ENCODE measurements at places on chromosomes 11 and 22.

GRCh38 chr11:96102664-96103078 lies 178.8 kb upstream of the MTMR2 start:
- DNase-seq: no peak

- DNase-seq: no peak
Observed at GRCh38 chr22:28773461-28773867, 969 bp downstream of the CCDC117 start.

GRCh38 chr11:116072133-116072532 lies 567.9 kb upstream of the CADM1 start:
- DNase-seq: no peak

DNA sequence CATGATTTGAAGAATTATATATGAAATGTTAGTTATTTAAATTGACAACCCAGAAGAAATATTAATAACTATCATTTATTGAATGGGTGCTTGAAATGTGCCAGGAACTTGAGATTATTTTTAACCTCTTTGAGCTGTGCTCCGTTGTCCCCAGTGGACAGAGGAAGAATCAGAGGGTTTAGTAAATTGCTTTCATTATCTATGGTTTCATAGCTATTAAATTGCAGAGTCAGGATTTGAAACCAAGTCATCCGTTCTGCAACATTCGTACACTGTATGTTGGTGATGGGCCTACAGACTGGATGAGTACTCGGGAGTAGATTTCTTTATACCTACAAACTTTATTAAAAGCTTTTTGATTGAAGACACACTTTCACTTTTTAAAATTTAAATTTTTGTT lies 4.9 kb downstream of the HSD17B12 start:
- no peak for DNase-seq

GRCh38 chr22:30245985-30246813 lies at the start of gene LIF:
TSS of gene LIF (minus strand) at chr22:30246759. CDS start at chr22:30246695, 64 bp downstream.
- peak; percentile 84 for DNase-seq

- DNase-seq: peak; percentile 87
Observed at GRCh38 chr11:65290448-65291165, 24.1 kb upstream of the CDC42EP2 start.

DNA sequence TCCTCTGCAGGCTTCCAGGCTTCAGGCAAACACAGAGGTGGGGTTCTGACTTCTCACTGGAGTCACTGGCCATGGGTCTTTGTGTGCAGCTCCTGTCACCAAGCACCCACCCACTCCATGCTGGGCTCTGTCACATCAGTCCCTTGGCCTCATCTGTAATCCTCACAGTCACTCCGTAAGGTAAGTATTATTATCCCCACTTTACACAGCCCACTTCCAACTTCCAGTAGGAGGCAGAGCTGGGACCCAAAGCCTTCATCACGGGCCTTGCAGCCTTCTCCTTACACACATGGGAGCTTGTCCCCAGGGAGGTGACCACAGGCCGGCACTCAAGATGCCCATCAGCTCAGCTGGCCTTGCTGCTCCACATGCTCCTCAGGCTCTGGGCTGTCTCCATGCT lies 266.7 kb upstream of the B3GAT1 start:
- peak; percentile 65 for DNase-seq

DNA sequence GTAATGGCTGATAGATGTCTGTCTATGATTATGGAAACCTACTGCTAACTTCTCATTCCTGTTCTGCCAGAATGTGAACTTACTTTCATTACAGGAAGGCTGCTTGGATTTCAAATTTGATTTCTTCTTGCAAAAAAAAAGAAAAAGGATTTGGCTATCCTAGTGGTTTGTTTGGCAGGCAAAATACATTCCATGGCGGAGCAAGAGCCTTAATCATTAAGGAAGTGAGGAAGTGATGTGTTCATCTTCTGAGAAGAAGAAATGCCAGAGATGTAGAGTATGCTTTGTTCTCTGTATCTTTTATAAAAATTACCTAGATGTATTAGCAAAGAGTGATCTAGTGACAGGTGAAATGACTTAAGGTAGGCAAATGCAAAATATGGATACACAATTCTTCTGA lies 356.3 kb downstream of the SOX6 start:
- no peak for DNase-seq

- DNase-seq: no peak
Observed at GRCh38 chr22:31695423-31695822, 33.4 kb upstream of the PISD start.

DNA sequence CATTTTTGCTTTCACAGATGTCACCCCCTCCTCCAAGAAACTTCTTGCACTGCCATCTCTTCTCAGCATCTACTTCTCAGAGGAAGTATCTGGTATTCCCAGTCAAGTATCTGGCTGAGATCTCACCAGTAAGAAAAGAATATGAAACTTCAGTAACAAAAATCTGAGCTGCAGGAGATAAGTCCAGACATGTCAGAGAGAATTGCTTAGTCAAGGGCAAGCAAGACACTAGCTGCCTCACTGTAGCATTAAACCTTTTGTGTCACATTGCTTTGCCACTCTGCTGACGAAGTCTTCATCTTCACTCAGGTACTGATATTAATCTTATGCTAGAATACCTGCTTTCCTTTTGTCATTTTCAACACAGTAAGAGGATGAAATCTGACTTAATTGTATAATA lies 70.6 kb upstream of the ZC3H12C start:
- no peak for DNase-seq

Measured in spleen (tissue), 13 donors.